ENCODE measurements at places on chromosomes 5 and 9.

DNA sequence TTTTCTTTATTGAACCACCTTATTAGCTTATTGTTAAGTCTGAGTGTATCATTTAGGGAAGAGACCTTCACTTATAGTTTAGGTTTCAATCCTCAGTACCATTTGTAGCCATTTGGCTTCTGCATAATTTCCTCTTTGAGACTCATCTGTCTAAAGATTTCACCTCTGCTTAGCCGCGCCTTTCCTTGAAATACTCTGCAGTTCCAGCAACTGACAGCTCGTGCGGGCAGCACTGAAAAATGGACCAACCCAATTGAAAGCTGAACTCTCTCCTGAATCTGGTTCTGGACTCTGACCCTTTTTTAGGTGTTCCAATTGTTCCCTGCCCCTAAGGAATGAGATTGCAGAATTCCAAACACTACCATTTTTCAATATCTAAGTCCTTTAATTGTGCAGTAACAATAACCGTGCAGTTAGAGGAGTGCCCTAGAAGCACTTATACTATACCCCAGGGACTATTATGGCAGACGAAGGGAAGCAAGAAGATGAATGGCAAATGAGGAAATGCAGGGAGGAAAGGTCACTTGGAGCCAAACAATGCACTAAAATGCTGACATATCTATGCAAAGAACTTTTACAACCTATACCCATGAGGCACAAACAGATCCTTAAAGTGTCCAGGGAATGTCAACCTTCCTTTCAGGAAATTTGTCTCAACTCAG lies 50.1 kb upstream of the PDE4D start:
- DNase-seq, result no peak

GRCh38 chr5:108827131-108827530 lies 79.4 kb downstream of the FER start:
- no peak for DNase-seq

GRCh38 chr5:181188700-181189362 lies 16.2 kb downstream of the TRIM7 start:
- no peak for DNase-seq

DNA sequence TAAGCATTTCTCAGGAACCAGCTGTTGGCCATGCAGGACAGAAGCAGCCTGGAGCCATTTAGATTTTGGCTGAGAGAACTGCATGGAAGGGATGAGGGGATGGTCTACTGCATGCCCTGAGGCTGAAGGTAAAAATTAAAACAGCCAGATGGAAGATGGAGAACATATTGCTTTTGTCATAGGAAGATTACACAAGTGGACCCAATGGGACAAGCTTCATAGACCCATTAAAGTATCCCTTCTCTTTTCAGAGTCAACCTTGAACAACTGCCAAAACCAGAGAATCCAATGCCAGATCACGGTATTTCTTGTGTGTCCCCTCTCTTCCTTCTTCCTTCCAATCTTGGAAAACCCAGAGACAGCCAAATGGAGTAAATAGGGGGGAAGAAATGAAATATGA lies 253.4 kb downstream of the NR2F1-AS1 start:
- DNase-seq, result no peak

- DNase-seq, result peak; percentile 98
Observed at GRCh38 chr5:82334856-82335255, 56.7 kb upstream of the RPS23 start.

GRCh38 chr9:6715755-6716643 lies 41.8 kb upstream of the KDM4C start:
- no peak for DNase-seq

DNA sequence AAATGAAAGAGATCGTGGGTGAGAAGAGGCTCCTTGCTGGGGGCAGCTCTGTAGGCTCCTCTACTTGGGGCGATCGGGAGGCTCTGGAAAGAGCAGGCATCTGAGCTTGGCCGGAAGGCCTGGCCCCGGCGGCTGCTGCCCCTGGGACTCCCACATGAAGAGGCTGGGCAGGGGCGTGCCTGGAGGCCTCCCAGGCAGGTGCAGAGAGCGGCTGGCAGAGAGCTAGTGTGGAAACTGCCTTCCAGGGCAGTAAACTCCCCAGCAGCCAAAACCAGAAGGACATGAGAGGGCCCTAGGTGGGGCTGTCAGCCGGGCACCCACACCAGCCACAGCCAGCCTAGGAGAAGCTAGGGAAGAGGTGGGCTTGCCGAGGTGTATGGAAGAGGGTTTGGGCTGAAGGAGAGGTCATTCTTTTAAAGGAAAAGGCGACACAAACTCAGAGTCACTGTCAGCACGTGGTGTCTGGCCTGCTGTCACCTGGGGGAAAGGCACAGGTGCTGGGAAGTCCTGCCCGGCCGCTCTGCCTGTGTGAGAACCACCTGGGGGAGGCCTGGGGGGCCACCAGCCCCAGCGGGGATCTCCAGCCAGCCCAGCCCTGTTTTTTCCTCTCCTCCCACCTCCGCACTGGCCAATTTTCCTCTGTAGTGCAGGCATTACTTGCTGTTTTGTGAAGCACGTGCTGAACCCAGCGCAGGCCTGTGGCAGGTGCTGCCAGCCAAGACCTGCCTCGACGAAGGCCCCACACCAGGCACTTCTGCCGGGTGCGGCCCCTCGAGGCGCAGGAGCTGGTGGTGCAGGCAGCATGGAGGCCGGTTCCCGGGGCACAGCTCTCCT lies 44.8 kb upstream of the EGFL7 start:
- no peak for DNase-seq

GRCh38 chr5:116799401-116799800 lies 224.8 kb upstream of the SEMA6A start:
- DNase-seq, result no peak

DNA sequence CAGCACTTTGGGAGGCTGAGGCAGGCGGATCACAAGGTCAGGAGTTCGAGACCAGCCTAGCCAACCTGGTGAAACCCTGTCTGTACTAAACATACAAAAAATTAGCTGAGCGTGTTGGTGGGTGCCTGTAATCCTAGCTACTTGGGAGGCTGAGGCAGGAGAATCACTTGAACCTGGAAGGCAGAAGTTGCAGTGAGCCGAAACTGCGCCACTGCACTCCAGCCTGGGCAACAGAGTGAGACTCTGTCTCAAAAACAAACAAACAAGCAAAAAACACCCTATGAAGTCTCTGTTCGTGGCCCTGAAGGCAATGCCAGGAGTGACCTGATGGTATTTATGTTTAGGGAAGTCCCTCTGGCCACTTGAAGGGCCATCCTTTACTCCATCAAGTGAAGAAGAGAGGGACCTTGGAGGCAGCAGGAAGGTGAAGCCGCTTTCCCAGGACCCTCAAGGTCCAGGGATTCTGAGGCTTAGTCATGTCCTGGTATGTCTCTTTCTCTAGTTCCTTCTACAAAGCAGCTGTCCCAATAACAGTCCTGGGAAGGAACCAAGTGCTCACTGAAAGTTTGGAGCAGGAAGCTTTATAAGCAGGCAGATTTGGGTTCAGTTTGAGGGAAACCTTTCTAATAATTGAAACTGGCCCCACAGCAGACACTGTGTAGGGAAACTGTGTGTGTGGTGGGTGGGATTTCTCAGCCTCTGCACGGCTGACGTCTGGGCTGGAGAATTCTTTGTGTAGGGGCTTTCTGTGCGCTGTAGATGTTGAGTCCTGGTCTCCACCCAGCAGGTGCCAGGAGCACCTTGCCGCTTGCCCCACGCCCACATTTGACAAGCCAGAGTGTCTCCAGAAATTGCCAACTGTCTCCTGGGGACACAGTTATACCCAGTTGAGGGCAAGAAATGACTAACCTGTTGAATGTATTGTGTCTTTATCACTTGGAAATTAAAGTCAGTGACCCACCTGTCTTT lies 12.5 kb downstream of the PHF2 start:
- no peak for DNase-seq

GRCh38 chr5:33462456-33462855 lies 21.7 kb downstream of the TARS1 start:
- no peak for DNase-seq

DNA sequence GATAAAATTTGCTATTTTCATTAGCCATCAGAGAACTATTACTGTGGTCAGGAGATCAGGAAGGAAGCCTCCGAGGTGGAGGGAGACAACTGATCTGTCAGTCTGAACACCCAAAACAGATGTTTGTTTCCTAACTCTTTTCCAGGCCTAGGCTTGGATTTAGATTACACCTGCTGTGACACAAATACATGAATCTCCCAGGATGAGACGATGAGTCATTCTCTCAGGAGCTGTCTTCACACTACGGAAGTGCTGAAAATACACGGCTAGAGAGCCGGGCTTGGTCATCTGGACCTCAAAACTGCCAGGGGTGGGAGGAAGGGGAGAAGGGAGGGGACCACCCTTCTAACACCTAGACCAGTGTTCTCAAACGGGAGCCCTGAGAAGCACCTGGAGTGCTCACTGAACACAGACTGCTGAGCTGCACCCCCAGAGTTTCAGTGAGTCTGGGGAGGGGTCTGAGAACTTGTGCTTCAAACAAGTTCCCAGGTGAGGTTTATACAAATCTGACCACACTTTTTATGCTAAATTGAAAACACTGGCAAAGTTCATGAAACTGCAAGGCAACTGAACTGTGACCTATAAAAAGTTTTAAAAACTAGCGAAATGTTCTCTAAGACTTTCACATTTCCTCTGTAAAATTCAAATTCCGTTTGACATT lies 80.3 kb upstream of the EQTN start:
- DNase-seq, result no peak

DNA sequence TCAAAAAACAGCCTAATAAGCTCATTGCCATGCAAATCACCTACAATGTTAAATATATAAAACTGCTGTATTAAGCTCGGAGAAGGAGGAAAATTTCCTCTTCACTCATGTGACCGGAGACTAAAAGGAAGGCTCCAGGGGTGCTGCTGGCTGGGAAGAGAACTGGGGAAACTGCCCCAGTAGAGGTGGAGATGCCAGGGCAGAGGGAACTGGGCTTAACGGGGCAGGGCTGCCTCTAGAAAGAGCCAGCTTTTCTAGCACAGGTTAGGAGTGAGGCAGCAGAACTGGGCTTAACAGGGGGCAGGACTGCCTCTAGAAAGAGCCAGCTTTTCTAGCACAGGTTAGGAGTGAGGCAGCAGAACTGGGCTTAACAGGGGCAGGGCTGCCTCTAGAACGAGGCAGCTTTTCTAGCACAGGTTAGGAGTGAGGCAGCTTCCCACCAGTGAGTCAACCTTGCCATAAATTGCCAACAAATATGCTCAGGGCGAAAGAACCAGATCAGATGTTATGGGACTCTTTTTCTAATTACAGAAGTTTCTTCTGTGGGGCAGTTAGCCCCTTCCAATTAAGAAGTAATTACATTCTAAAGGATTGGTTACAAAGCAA lies 115.3 kb downstream of the FANCC start:
- no peak for DNase-seq

GRCh38 chr9:115672477-115673316 lies 480.9 kb upstream of the PAPPA start:
- peak; percentile 95 for DNase-seq

DNA sequence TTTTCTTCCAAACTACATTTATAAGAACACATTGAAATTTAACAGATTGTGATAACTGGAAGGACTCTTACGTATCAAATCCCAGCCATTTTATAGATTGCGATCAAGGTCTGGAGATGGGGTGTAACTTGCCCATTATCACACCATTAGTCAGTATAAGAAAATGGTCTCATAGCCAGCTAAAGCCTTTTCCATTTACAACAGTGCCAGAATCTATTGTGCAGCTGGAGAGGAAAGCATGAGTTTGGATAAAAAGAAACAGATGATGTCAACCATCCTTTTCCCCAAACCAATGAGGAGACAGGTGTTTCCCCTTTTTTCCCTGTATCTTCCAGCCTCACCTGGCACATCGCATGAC lies 658.8 kb downstream of the ACTL7B start:
- no peak for DNase-seq

DNA sequence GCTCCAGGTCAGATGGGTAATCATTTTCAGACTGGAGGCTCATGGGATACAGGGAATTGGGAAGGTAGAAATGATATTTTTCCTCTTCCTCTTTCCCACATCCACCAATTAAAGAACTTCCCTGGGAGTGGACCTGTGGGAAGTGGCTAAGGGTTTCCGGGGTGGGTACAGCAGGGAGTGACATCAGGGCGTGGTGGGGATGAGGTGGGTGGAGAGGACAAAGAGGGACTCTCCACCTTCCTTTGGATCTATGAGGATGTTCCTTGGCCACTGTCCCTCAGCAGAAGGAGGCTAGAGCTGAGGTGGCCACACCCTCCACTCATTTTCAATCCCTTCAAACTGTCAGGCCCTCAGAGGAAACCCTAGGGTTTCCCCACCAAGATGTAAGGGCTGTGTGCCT lies 54.7 kb downstream of the IRF1 start:
- DNase-seq, result no peak

DNA sequence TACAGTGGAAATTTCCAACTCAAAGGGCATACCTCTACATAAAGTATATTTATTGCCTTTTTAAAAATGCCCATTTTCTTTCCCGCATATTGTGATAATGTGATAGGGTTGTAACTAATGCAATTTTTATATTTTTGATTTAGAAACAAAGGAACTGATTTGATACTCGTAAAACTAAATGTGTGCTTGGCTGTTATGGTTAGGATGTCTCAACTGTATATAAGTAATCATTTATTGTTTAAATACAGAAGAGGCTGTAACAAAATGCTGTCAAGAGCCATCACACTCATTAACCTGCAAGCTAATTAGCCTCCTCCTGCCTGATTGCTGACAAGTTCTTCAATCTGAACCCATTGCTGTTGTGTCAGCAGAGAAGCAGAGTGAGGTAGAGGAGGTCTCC lies 149.2 kb downstream of the PBX3 start:
- no peak for DNase-seq

DNA sequence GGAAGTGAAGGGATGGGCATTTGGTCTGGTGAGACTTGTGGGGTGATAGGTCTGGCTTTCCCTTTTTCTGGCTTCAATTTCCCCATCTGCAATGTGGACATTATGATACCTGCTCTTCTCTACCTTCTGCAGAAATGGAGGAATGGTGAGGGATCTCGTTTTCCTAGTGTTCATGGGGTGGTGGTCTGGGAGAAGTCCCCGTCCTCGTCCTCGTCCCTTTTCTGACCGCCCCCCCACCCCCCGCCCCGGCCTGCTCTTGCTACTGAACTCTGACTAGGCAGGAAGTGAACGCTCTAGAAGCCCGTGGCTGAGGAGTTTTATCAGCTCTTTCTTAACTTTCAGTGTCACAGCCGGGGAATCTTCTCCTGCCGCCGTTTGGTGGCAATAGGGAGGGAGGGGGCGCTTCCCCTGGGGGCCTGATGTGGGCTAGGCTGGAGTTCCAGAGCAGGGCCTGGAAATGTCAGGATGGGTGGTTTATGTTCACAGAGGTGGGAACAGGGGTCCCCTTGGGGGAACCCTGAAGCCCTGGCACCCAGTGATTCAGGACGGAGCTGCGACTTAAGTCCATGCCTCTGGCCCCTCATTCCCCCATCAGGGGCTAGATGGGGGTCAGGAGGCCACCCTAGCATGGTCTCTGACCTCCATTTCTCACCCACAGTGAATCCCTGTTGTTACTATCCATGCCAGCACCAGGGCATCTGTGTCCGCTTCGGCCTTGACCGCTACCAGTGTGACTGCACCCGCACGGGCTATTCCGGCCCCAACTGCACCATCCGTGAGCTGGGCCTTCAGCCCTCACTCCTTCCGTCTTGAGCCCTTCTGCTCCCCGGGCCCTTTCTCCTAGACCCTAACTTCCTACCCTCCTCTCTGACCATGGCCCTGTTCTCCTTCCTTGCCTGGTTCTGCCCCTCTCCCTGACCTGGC lies 6.7 kb downstream of the PTGS1 start:
- no peak for DNase-seq

- no peak for DNase-seq
Observed at GRCh38 chr5:104186100-104186499, 623.5 kb upstream of the NUDT12 start.

Measured in GM04503 (cell line).